CD4-positive, alpha-beta T cell treated with Interleukin-10 for 1 hour (primary cell): ENCODE measurements at places on chromosomes 6 and 20.
A peak's percentile ranks its signal among the peaks of the same experiment; 100 is the strongest.

- no peak for DNase-seq
These were observed 18.0 kb downstream of the SRSF3 start for GRCh38 chr6:36612101-36612625.

DNA sequence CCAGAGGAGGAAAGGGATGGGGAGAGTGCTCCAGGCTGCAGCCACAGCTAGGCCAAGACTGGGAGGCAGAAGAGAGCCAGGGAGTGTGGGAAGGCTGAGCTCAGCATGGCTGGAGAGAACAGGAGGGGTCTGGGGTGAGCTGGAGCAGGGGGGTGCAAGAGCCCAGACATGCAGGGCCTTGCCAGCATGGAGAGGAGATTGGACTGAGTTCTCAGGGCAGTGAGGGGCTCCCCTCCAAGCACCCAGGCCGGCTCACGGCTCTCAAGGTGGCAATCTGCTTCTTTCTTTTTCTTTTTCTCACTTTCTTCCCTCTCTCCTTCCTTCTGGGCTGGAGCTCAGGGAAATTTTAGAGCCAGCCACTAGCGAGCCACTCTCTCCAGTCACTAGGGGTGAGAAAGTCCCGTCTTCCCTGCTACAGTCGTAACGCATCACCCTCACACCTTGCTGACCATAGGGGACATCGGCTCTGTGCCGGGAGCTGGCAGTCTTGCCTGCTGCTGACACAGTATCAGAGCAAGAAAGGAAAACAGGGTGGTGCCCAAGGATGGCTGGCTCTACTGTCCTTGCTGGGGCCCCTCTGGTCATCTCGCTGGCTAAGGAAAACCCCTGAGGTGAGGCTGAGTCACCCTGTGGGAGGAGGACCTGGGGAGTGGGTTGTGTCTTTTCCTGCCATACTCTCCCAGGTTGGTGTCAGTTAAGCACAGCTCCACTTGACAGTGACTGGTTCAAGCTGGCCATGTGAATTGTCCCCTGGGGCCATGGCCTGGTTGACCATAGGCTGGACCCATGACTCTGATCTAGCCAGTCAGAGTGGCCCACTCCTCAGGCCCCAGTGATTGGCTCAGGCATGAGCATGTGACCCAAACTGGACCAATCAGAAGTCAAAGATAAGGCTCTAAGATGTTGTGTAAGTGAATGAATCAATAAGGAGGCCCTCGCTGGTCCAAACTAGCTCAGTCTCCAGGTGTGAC lies 135.1 kb upstream of the PMEPA1 start:
- no peak for DNase-seq

- DNase-seq = no peak
These were observed 13.2 kb upstream of the RSPH3 start for GRCh38 chr6:159013229-159013628.

DNA sequence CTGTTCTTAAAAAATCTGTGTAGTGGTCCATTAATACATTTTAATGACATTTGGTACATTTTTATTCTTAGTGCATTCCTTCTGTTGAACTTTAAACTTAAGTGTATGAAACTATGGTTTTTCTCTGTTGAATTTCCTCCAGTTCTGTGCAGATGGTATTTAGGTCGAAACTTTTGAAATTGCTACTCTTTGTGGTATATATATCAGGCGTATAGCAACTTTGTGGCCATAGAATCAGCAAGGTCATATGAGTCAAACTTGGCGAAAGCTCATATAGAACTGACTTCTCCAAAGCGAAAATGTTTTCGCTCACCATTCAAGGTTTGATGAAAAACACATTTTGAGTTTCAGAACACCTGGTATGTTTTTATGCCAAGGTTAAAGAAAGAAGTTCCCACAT lies 93.7 kb downstream of the MAP3K4 start:
- no peak for DNase-seq

DNA sequence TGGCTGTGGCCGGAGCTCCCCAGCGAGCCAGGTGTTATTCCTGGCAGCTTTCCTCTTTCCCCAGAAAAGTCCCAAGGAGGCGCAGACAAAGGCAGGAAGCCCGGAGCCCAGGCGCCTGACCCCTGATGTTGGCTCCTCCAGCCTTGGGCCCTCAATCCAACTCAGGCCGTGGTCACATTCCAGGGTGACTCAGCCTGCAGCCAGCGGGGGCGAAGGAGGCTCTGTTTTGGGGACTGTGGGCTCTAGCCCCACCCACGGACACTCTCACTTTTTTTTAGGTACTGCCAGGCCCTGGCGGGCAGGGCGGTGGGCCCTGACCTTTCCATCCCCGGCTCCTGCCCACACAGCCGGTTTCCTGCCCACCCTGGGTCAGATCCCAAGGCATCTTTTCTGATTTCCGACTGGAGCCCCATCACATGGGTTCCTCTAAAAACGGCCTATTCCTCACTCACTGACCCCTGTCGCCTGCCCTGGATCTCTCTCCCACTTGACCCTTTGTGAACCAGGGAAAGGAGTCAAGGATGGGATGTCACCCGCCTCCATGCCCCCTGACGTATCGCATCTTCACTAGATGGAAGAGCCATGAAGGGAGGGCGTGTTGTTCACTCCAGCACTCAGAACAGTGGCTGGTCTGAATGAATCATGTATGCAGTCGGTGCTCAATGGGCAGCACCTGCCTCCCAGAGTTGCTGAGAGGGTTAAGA lies 5.5 kb downstream of the PTGIS start:
- no peak for DNase-seq

- no peak for DNase-seq
These were observed 33.4 kb downstream of the TRAF3IP2 start for GRCh38 chr6:111572216-111572706.

GRCh38 chr6:104705095-104705707 lies 154.5 kb downstream of the HACE1 start:
- peak; percentile 57 for DNase-seq

DNA sequence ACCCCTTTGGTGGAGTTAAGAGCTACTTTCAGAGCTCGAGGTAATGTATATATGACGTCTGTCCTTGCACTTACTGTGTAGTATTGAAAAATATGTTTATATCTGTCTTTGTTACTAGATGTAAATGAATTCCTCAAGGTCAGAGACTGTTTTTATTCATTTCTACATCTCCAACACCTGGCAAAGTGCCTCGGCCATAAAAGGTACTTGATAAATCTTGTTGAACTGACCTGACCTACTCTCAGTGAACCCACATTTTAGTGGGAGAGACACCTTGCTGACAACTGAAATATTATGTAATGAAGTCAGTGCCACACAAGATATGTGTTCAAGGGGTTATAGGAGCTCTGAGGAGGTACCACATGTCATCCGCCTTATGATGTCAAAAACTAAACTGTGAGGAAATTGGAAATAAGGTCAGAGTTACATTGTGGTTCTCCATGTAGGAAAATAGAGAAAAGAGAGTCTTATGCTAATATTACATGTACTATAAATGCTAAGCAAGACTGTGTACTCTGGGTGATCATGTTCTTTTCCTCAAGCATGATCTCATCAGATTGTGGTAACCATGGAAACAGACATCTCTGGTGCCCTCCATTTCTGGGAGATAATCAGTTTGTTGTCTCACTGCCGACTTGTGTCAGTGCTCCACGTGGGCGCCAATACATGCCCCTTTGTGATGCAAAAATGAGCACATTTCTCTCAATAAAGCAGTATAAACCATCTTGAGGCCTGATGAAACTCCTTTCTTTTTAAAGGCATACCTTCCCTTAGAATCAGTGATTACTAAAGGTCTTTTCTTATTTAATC lies 5.7 kb upstream of the TMEM30A start:
- DNase-seq = no peak

- DNase-seq = no peak
These were observed 38.0 kb downstream of the BMP6 start for GRCh38 chr6:7763881-7764280.

DNA sequence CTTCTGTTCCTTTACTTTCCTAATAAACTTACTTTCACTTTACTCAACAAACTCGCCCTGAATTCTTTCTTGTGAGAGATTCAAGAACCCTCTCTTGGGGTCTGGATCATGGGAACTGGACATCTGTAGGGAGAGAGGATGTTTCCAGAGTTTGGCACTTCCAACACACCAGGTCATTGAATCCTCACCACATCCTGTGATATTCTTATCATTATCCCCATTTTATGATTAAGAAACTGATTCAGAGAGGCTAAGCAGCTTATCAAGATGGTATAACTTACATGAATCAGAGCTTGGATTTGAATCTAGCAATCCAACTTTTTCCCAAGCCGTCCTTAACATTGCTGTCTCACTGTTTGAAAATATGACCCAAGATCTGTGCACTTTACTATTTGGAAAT lies 15.5 kb downstream of the PPIL6 start:
- no peak for DNase-seq

DNA sequence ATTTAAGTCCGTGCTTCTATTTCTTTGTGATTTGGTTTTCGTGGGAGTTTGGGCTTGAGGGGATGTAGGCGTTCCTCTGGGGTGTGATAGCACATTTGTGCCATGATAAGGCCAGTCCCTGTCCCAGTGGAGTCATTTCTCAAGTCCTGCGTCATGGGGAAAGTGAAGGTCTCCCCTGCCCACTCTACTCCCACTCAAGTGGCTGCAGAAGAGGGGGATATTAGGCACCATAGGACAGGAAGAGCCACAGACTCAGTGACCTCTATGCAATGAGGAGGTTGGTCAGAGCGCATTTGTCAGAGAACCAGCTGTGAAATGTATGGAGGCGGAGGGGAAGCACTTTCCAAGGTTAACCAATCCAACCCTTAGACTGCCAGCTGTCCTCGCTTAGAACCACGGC lies 51.9 kb upstream of the EDN1 start:
- no peak for DNase-seq

DNA sequence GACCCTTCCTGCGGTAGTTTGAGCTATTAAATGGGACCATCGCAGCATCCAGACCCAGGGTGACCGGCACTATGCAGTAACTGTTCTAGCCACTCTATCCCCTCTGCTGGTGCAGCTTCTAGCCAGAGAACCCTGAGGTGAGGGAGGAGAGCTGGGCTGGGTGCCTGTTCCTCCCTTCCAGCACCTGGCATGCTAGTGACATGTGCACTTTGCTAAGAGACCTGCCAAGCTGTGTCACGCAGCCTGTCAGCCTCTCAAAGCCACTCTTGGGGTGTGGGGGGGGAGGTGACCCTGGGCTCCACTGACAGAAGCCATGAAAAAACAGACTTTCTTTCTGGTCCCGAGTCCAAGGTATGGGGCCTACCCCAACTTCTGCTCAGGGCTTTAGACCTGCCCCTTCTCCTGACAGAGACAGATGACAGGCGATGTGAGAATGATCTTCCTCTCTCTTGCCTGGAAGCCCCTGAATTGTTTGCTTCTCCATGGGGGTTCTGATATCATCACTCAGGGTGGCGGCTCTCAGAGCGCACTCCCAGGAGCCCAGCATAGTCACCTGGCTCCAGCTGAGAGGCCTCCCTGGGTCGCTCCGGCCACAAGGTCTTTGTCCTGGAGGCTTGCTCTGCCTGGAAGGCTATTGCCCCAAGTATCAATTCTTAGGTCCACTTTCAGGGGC lies 47.2 kb upstream of the MLN start:
- no peak for DNase-seq

- peak; percentile 44 for DNase-seq
These were observed 179.5 kb downstream of the CDH26 start for GRCh38 chr20:60137657-60138245.

GRCh38 chr6:42748203-42748898 lies 2.4 kb upstream of the TBCC start:
- DNase-seq = no peak

DNA sequence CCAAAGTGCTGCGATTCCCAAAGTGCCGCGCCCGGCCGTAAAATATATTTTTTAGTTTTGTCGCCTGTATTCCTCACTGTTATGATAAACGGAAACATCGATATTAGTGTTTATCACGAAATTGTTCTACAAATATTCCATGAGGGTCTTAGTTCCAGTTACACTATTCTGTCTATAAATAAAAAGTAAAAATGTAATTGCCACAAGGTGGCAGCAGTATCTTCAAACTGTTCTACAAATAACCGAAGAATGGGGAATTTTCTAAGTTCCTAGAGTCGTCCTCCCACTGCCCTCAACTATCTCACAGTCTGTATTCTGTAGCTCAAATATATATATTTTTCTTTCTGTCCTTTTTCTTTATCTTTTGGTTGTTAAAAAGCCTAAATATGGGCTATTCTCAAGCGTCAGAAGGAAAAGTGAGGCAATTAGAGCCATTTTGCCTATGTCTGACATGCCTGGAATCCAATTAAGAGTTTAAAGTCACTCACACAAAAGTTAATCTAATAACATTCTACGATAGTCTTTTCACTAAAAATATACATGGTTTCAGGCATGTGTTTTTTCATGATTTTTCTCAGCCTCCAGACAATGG lies 14.2 kb upstream of the FAM162B start:
- peak; percentile 6 for DNase-seq

DNA sequence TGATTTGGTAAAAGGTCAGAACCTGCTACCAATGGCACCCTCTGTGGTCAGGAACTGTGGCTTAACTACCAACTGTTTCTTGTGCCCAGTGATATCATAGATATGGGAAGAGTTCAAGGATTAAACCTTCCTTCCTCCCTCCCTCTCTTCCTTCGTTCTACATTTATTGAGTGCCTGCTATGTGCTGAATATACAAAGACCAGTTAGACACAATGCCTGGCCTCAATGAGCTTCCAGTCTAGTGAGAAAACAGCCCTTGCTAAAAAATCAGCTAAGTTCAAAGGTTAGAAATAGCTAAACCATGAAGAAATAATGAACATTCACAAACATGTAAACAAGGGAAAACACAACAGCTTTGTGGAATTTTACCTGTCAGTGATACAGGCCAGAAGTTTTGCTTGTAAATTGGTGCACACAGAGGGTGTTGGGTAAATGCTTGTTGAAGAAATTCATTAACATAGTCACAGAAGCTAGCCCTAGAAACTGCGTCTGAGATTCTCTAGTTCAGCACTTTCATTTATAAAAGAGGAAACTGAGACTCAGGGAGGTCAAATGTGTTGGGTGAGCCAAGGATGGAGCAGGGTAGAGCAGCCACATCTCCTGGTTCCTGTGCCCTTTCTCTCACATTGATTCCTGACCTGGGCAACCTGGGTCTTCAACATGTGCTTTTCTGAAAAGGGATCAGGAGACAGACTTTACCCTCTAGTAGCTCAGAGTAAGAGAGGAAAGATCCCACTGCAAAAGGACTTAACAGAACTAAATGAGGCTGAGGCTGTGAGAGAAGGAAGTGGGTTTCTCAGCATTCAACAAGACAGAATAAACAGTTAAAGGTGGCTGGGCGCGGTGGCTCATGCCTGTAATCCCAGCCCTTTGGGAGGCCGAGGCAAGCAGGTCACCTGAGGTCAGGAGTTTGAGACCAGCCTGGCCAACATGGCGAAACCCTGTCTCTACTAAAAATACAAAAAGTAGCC lies 14.4 kb upstream of the FOXO3 start:
- peak; percentile 23 for DNase-seq

GRCh38 chr20:3705491-3705969 lies 6.9 kb downstream of the SIGLEC1 start:
- DNase-seq = no peak

DNA sequence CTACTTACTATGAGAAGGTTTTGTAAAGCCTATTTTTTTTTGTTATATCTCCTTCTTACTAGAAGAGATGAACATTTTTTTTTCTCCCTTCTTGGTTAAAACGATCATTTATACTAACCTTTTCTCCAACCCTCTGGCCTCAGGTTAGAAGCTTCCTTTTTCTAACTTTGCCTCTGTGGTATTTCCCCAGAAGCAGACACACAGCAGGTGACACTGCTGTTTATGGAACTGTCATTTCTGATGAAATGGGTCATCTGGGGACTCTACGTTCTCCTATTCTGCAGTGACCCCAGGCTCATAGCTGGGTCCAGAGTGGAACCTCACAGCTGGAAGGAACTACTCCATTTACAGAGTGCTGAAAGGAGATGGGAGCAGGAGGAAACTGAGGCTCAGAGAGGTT lies 746.3 kb upstream of the CHD6 start:
- no peak for DNase-seq

GRCh38 chr6:22068561-22069305 lies 228.1 kb downstream of the PRL start:
- no peak for DNase-seq
